ENCODE measurements at places on chromosomes 2 and 18. TPM values are rescaled to one million over a fixed set of nuclear protein-coding genes. Genes with fewer than 3 reads are reported as not detected.
A peak's percentile ranks its signal among the peaks of the same experiment; 100 is the strongest.

DNA sequence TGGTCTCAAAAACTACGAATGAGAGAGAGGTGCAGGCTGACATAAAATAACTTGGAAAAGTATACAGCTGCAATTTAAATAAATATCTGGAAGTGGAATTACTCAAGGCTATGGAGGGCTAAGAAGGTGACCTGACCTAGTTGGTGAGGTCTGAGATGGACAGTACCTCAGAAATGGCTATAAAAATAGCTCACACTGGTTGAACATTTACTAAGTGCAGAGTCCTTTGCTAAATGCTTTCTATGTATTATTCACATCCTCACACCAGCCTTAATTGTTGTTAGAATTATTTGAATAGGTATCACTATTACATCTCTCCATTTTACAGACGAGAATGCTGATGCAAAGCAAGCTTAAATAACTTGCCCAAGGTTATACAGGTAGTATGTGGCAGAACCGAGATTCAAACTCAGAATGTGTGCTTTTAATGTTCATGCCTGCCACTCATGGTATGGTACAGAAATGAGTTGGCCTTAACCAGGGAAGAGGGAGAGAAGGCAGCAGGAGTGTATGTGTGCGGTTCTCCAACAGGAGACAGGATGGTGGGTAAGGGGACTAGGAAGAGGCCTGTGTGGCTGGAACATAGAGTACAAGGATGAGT, 37.4 kb downstream of the MRPL44 start:
- no peak for DNase-seq

DNA sequence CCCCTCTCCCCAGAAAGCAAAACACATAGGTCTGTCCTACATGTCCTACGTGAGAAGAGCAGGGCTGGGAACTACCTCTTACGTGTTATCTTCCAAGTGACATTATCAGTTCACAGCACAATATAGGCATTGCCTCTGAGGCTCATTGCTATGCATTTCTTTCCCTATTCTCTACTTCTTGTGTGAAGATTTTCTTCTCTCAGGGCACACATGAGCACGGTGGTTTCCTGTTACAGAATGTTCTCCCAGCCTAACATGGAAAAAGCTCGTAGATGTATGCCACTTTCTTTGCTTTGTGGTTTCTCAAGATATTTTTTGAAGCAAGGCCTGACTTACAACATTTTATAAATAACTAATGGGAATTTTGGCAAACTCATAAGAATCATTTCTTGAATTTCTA, 19.4 kb upstream of the DSC3 start:
- peak; percentile 32 for DNase-seq

DNA sequence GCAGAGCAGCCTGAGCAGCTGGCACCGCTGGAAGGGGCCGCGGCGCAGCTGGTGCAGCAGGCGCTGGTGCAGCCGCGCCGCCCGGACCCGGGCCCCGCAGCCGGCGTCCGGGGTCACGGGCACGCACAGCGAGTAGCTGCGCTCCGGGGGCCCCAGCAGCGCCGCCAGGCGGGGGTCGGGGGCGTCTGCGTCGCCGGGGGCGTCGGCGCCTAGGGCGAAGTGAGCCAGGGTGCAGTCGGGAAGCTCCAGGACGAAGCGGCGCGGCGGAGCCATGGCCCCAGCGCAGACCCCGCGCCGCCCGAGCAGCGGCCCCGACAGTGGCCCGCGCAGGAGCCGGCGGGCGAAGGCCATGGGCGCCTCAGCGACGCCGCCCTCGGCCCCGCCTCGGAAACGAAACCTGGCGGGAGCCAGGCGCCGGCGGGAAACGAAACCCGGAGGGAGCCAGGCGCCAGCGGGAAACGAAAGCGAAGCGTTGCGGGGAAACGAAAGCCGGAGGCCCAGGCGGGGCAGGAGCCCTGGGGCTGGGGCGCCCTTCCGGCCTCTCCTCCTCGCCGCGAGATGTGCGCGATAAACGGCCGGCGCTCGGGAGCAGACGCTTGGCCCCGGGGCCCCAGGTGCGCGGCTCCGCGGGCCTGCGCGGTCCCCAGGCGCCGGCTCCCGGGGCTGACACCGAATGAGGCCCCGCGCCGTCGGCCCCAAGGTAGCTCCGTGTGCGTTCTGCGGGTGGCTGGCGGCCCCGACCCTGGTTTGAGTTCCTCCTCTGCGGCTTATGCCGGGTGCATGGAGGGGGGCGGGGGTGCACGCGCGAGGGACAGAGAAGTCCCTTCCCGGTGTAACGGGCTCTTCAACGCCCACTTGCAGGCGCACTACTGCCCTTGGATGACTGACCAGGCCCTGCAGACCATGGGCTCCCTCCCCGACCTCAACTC, at the start of gene CMPK2:
CMPK2 (minus strand) TSS at position 562 of the 929 bp plus-strand sequence; CDS start at position 351, 211 bp downstream.
- peak; percentile 31 for DNase-seq

DNA sequence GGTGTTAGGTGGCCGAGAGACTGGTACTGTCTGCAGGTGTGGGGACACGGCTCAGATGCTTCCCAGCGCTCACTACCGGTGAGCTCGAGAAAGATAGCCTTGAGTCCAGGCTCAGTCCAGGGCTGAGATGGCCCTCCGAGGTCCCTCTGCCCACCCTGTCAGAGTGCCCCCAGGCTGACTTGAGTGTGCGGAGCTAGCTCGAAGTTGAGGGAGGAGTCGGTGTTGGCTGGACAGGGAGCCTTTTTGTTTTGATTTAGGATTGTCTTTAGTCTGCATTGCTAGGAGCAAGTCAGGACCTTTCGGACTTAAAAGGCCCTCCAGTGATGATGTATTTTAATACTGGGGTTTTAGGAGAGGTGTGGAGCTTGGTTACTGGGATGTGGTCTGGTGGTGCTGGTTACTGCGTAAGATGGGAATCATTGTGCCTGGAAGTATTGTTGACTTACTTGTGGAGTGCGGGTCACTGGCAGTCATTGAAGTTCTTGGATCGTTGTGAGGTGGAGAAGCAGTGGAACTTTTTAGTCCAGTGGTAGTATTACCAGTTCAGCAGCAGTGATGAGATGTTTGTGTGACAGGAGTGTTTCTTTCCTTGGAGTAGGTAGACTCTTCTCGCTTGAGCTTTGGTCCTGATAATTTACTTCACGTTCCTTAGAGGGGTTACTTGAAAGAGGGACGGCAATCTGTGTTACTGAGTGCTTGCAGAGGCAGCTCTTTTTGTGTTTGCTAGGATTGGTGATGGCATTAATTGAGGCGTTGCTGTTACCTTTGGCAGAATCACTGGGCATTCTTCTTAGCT, 633 bp downstream of the KIAA1328 start:
- peak; percentile 32 for DNase-seq

- no peak for DNase-seq
Measured at GRCh38 chr18:41860987-41861386, 94.0 kb upstream of the PIK3C3 start.

ADRA2B gene
- not detected for total RNA-seq

DNA sequence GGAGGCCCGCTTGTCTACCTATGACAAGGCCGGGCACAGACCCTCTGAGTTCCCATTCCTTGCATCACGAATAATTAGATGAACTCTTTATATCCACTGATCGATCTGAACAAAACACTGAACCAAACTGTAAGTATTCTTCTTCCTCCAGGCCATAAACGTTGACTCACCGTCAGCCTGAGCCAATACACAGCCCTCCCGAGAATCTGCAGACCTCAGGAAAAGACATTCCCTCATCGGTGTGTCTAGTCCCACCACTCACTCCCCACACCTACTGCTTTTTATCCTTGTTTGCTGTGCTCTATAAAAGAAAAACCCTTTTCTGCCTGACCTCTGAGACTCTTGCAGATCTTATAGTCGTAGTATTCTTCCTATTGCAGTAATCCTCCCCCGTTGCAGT, 41.0 kb downstream of the TMEM87B start:
- DNase-seq: no peak

DNA sequence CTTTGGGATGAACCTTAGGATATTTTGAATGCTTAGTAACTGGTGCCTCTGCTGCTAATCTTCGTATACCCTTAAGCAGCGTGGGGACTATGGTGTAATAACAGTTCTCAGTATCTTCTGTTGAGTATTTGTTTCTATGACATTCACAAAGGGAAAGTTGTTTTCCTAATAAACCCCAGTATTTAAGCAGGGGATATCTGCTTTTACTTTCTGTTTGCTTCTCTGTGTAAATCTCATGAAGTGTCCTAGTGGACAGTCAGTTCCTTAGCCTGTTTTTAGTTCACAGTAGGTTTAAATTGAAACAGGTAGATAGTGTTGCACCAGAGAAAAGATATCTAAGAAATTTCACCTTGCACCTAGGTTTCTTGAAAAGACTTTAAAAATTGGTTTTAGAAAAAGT, 14.9 kb downstream of the KIAA1328 start:
- no peak for DNase-seq

GRCh38 chr18:32958746-32959145, 185.9 kb upstream of the KLHL14 start:
- no peak for DNase-seq

GRCh38 chr2:54899576-54900200, 150.6 kb downstream of the RTN4 start:
- DNase-seq: peak; percentile 33

- DNase-seq: no peak
Measured at GRCh38 chr2:176146101-176146500, 5.2 kb upstream of the HOXD4 start.

NAT8 gene
- total RNA-seq: not detected

NDUFB3 gene
- 110 TPM for total RNA-seq

GRCh38 chr2:240509667-240510512, 47.9 kb downstream of the ANKMY1 start:
- DNase-seq: no peak

- DNase-seq: no peak
Measured at GRCh38 chr2:147037048-147037447, 807.8 kb upstream of the ACVR2A start.

MROH2A gene
- not detected for total RNA-seq

- DNase-seq: no peak
Measured at GRCh38 chr2:59236723-59237122, 995.6 kb upstream of the FANCL start.

- no peak for DNase-seq
Measured at GRCh38 chr2:19352946-19353720, 5.3 kb downstream of the OSR1 start.

DNA sequence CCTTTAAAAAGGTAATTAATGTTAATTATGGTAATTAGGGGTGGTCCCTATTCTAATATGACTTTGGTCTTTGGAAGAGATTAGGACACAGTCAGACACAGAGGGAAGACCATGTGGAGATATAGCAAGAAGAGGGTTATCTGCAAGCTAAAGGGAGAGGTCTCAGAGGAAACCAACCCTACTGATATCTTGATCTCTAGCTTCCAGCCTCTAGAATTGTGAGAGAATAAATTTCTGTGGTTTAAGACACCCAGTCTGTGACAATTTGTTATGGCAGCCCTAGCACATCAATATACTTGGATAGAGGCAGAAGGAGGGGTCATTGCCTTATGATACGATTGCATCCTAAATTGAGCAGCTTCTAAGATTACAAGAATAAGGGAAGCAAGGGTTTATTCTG, 21.3 kb upstream of the NT5C1B start:
- no peak for DNase-seq

GNLY gene
- total RNA-seq: not detected

- DNase-seq: no peak
Measured at GRCh38 chr2:28400419-28400818, 7.8 kb downstream of the FOSL2 start.

ANKRD36C gene
- 24.7 TPM for total RNA-seq

DNA sequence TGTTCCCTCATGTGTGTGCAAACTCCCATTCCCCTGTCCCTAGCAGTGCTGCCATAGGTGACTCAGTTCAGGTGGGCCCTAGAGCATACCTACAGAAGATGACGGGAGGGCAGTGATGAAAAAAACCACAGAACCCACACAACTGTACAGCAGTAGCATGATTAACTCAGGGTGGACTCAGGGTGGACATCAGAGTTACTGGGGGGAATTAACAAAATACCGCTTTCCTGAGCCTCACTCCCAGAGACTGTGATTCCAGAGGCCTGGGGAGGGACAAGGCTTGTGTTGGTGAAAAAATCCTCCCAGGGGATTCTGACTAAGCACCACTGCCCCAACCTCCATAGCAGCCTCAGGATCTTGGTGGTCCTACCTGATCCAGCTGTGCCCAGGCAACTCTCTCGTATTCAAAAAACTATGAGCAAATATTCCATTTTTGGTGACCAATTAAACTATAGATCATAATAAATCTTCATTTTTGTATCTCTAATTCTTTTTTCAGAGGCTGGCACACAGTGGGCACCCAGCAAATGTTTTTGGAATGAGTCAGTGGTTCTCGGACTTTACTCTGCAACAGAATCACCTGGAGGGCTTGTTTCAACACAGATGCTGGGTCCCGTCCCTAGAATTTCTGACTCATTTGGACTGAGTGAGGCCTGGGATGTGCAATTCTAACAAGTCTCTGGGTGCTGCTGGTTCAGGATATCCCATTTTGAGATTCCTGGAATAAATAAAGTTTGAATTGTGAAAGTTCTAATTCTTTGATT, 84.1 kb upstream of the NABP1 start:
- DNase-seq: peak; percentile 46

- DNase-seq: no peak
Measured at GRCh38 chr2:163859951-163860350, 124.1 kb upstream of the FIGN start.

DNA sequence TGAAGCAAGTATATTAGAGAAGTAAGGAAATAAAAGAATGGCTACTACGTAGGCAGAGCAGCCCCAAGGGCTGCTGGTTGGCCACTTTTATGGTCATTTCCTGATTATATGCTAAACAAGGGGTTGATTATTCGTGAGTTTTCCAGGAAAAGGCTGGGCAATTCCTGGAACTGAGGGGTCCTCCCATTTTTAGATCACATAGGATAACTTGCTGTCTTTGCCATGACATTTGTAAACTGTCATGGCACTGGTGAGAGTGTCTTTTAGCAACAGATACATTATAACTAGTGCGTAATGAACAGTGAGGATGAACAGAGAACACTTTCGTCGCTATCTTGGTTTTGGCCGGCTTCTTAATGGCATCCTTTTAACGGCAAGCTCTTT, 2.6 kb upstream of the UBE2F start:
- DNase-seq: no peak

LRRC30 gene
- total RNA-seq: not detected

- no peak for DNase-seq
Measured at GRCh38 chr2:102119255-102119654, 23.3 kb upstream of the IL1R1 start.

GRCh38 chr18:67525328-67526099, 9.0 kb upstream of the DSEL start:
- DNase-seq: peak; percentile 98

PELI1 gene
- 23.8 TPM for total RNA-seq
